Activated T-helper 1 cell treated with anti-CD3 and anti-CD28 coated beads, Interleukin-2, amount 50 U/mL, for 16 hours (primary cell): ENCODE measurements at places on chromosomes 12 and 14.

- no peak for DNase-seq
Observed at GRCh38 chr12:89289720-89290119, 62.6 kb downstream of the DUSP6 start.

DNA sequence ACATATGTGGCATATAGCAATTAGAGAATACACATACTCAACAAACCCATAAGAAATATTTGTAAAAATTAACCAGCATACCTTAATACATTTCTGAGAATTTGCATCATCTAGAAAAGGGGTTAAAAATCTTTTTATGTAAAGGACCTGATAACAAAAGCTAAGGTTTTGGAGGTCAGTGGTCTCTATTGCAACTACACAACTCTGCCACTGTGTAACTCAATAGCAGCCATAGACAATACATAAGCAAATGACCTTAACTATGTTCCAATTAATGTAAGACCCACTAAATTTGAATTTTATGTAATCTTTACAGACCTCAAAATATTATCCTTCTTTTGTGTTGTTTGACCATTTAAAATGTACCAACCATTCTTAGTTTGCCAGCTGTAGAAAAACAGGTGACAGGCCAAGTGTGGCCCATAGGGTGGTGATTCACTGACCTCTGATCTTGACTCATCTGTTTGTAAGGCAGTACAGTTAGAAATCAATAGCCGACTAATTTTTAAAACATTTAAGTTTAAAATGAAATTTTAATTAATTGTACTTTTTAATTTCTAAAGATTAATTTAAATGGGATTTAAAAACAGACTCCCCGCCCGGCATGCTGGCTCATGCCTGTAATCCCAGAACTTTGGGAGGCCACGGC is 7.4 kb upstream of the EPS8 start:
- no peak for DNase-seq

DNA sequence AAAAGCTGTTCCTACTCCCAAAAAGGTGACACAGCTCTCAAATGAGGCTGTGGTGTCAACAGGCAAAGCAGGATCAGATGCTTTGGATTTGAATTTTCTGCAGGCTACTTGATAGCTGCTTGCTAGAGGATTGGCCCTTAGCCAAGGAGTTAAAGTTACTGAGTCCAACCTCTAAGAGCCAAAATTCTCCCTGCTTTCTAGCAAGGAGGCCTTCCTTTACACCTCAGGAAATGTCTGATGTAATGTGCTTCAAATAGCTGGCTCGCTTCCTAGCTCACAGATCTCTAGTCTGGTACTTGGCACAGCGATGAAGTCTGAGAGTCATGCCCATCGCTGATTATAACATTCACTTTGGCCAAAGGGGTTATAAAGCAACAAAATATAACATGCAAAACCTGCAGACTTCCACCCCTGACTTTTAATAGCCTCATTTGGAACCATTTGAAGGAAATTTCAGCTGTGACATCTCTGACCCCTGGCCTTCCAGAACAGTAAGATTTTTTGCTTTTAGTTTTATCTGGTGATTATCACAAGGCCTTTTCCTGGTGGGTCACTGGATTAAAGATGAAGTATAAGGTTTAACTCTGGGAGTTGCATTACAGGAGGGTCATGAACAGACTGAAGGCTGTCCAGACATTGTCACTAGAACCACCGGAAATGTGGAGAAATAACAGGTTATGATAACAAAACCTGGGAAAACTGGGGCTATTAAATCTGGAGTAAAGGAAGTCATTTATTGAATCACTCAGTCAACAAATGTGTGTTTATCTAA is 189.7 kb downstream of the EPS8 start:
- DNase-seq: no peak

DNA sequence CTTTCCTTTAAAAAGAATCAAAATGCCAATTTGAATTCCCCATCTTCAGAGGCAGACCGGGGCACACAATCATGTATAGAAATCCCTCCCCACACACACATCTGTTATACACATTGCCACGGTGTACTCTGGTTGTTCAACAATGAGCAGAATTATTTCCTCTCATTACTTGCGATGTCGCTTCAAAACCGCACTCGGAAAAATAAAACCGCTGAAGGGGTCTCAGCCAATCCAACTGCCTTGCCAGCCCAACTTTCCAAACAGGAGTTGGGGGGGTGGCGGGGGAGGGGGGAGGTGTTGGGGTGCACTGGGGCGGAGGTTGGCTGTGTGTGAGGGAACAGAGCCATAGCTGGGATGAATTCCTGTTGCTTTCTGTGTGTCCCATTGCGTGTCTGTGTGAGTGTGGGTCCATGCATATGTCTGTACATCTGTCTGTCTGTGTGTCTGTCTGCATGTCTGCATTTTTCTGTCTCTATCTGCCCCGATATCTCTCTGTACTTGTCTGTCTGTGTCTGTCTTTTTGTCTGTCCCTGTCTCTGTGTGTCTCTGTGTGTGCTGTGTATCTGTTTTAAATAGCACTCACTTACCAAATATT is 163.6 kb upstream of the TBX3 start:
- DNase-seq: no peak

GRCh38 chr14:52706286-52706685 is 714 bp upstream of the PSMC6 start:
- peak; percentile 13 for DNase-seq

GRCh38 chr12:88716240-88716639 is 136.0 kb upstream of the KITLG start:
- DNase-seq: no peak

DNA sequence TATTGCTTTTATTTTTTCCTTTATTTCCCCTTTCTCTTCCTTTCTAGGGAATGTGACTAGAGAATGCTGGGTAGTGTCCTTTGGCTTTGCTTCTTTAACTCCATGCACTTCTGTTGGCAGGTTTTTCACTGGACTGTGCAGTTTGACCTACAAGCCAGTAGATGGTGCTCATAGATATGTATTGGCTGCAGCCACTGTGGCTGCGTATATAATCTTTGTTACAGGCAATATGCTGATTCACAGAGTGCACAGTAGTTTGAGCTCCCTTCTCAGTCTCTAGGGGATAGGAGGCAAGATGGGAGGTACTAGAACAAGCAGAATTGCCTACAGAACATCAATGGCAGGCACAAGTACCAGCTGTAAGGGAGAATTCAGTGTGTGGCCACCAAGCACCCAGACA is 503.5 kb downstream of the LRFN5 start:
- no peak for DNase-seq

- DNase-seq: no peak
Observed at GRCh38 chr12:122138616-122139015, 35.4 kb downstream of the IL31 start.

- no peak for DNase-seq
Observed at GRCh38 chr14:87169362-87169761, 823.6 kb downstream of the GALC start.

DNA sequence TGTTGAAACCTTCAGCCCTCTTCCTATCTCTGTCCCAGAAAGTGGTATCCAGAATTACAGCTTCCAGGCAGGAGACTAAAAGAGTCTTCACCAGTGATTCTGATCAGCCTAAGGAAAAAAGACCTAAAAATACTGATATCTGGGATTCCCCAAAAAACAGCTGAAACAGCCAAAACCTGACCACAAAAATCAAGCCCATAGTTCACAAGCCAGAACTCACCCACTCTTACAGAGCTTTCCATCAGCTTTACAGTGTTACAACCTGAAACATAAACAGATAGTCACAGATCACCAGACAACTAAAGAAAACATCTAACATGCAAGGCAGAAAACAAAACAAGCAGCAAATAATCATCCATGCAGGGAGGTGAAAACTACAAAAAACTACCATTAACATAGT is 26.0 kb upstream of the TSPAN8 start:
- no peak for DNase-seq

- DNase-seq: no peak
Observed at GRCh38 chr14:30528119-30528518, 30.8 kb upstream of the G2E3 start.

GRCh38 chr14:105745433-105746123 is 219.2 kb downstream of the TMEM121 start:
- DNase-seq: no peak

- DNase-seq: no peak
Observed at GRCh38 chr14:44803239-44803905, 158.4 kb downstream of the KLHL28 start.

DNA sequence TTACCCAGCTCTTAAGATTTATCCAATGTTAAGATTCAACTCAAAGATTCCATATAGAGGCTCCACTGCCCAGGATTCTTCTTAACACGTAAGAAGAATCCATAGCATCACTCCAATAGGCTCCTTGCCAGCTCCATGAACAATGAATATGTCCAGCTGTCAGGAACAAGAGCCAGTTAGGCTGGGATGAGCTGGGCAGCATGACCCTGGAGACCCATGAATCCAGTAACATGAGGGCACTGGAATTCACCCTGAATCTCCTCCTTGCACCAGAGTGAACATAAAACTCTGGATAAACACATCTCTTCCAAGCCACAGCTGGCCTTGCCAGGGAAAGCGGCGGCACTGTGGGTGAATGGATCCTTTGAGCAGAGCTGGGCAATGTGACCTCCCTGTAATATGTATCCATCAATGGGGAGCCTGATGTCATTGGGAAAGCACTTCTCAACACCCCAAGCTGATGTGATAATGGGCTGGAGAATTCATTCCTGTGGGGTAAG is 24.4 kb upstream of the TC2N start:
- no peak for DNase-seq

DNA sequence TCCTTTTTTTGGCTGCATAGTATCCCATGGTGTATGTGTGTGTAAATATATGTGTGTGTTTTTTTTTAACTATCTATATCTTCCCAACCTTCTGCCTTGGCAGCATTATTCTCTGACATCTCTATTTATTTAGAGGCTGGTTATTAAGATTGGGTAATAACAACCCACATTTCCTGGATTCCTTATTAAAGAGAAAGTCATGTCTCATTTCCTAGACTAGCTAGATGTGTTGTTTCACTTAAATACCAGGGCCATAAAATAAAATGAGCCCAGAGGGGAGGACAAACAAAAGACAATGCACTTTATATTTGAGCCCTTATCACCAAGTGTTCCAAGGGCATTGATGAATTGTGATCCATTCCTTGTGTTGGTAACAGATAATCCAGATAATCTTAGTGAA is 169.1 kb downstream of the SLC5A8 start:
- no peak for DNase-seq

DNA sequence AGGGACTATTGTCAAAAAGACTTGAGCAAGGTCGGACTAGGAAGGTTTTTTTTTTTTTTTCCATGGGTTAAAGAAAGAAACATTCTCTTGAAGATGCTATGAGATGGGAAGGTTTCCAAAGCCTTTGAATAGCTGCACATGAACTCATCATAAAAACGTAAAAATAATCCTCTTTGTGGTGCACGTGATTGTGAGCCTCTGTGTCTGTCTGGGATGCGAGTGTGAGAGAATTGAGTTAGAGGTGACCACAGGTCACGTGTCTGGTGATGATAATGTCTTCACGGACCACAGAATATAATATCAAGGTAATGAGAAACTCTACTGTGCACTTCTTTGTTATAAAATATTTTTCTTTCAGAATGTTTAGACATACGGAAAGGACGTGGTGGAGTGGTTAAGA is 24.3 kb upstream of the ADGRD1 start:
- no peak for DNase-seq

GRCh38 chr14:74545386-74545785 is 51.8 kb downstream of the ISCA2 start:
- DNase-seq: no peak

- DNase-seq: no peak
Observed at GRCh38 chr12:131242741-131243496, 289.2 kb downstream of the ADGRD1 start.

DNA sequence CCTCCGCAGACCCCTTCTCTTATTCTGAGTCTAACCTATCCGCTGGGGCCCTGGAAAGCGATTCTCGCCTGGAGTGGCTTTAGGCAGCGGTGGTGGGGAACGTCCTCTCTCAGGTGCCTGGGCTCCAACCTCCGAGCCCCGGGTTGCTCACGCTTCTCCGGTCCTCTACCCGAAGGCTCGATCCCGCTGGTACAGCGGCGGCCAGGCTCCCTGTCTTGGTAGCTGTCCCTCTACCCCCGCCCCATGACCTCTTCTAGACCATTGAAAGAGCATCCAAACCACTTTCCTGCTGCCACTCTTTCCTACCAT is 505 bp upstream of the HEBP1 start:
- no peak for DNase-seq

DNA sequence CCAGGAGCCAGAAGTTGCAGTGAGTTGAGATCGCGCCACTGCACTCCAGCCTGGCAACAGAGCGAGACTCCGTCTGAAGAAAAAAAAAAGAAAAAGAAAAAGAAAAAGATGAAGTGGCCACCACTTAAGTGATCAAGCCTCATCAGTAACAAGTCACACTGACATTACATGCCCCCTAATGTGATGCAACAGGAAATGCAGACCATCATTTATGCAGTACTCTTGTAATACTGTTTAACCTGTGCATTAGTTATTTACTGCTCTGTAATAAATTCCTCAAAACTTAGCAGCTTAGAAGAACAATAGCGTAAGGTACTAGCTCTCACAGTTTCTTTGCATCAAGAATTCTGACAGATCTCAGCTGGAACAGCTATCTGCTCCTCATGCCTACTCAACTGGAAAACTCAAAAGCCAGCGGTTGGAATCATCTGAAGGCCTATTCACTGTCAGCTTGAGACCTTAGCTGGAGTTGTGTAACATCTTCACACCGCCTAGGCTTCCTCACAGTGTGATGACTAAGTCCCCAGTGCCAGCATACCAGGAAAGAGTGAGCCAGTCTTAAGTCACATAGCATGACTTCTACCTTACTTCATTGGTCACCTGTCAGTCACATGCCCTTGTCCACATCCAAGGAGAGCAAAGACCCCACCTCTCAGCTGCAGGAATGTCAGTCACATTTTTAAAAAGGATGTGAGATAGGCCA is 31.5 kb downstream of the EPS8 start:
- DNase-seq: no peak

- DNase-seq: no peak
Observed at GRCh38 chr14:102565959-102566358, 26.5 kb upstream of the RCOR1 start.

- no peak for DNase-seq
Observed at GRCh38 chr14:91750634-91751198, 18.8 kb upstream of the CATSPERB start.

GRCh38 chr12:79174626-79175025 is 310.1 kb downstream of the SYT1 start:
- no peak for DNase-seq

DNA sequence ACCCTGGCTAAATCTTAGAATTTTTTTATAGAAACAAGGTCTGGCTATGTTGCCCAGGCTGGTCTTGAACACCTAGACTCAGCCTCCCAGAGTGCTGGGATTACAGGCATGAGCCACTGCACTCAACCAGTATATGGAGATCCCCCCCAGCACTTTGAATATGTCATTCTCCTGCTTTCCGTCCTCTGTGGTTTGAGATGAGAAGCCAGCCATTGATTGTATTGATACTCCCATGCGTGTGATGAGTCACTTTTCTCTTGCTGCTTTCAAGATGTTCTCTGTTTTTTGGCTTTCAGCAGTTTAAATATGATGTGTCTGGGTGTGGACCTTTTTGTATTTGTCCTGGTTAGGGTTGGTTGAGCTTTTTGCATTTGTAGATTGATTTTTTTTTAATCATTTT is 75.2 kb upstream of the DNM1L start:
- DNase-seq: no peak
